Smooth muscle cell of the brain vasculature (primary cell): ENCODE measurements at places on chromosomes 3 and 15.

GRCh38 chr3:195866686-195867511 is 41.5 kb downstream of the TNK2 start:
- no peak for DNase-seq

DNA sequence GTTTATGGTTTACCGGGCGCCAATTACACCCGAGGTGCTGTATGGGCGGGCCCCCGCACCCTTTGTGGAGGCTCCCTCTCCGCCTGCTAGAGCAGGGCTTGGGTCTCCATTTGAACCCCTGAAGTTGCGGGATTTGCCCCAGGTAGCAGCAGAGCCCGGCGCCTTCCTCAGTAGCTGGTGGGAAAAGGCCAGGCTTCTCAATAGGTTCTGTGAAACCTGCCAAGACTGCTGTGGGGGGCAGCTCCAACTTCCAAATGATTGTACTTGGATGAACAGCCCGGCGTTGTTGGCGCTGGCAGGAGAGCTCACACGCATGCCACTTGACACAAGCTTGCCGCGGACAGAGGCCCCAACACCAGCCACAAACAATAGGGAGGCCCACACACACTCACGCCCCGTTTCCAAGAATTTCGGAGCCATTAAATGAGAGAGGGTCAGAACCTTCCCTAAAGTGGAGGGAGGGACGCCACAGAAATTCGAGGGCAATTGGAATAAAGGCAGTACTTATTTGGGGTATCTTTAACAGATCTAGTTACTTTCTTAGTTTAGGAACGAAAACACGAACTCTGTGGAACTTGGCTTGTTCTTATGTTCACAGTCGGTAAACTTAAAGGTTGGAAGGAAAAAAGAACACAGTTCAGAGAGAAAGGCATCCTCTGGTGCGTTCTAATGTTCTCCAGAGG is 1.4 kb downstream of the EPHB3 start:
- no peak for DNase-seq

GRCh38 chr15:96345560-96346399 is 15.3 kb downstream of the NR2F2 start:
- DNase-seq = no peak

- DNase-seq = no peak
Measured at GRCh38 chr15:100777821-100778220, 101.8 kb upstream of the ALDH1A3 start.

- DNase-seq = no peak
Measured at GRCh38 chr3:10365316-10365715, 44.4 kb upstream of the SEC13 start.

DNA sequence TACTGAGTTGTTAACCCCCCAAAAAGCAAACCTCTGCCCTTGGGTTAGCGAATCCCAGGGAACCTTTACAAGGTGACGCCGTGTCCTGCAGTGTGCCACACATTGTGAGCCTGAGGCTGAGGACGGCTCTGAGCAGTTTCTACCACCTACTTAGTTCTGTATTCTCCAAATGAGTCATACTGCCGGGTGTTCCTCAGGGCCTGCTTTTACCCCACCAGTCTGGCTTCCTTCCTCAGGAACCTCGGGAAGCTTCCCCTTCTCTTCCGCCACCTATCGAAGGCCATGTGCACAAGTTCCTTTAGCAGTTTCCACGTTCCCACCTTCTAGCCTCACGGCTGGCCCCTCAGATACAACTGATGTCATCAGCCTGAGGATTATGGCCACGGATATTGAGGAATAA is 384.0 kb upstream of the TPM1 start:
- DNase-seq = no peak

DNA sequence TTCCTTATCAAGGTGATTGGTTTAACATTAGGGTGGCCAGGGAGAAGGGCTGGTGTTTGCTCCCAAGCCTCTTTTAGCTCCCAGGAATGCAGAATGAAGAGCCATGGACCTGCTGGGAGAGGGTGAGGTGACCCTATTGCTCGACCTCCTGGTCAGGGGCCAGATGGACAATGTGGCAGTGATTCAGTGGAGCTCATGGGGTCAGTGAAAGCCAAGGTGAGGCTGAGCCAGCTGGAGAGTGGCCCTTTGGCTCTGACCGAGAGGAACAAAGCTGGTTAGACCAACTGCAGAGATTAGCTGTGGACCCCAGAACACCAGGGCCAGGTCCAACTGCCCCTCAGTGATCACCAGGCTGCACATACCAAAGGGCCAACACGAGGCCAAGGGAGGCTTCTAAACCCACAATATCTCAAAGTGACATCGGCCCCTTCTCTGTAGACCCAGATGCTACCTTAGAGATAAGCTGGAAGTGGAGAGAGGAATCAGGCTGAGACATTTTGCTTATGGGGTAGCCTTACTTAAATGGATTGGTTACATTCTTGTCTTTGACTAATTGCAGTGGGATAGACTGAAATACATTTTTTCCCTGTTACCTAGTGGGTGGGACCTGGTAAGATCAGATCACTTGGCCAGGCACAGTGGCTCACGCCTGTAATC is 15.8 kb upstream of the BTBD1 start:
- DNase-seq = no peak

GRCh38 chr3:146585156-146585555 is 20.0 kb downstream of the PLSCR5 start:
- DNase-seq = no peak
